ENCODE measurements at places on chromosomes 3 and 15.

- DNase-seq: no peak
Measured at GRCh38 chr15:38557921-38558320, 6.7 kb downstream of the RASGRP1 start.

GRCh38 chr3:71850654-71851053 lies 65.7 kb upstream of the PROK2 start:
- no peak for DNase-seq

DNA sequence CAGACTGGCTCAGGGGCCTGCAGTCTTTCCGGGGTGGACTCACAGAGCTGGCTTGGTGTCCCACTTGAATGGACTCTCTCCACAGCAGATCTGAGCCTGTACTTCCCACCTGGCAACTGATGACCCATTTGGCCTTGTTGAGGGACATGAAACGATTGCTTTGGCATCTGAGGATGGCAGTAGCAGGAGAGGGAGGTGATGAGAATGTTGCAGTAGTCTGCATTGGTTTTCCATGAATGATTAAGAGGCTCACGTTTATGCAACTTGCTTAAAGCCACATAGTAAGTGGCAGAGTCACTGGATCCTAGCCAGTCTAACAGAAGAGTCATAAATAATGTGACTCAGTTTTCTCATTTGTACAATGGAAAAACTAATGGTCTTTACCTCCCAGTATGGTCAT lies 21.9 kb downstream of the IL20RB start:
- DNase-seq: no peak

- no peak for DNase-seq
Measured at GRCh38 chr3:110680450-110680849, 391.2 kb upstream of the NECTIN3 start.

DNA sequence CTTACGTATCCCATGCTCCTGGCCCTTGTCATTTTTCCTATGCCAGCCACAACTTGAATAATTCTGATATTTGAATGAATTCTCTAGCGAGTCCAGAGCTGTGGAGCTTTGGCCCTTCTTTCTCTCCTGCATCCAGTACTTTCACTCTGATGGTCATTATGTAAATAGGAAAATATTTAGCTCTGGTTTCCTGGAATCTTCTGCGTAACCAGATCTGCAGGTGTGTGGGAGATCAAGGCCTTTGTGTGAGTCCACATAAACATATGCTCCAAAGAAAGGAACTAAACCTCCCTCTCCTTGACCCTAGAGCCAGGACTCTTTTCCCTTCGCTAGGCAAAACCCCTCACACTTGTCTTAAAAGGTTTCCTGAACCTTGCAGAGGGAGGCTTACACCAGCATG lies 132.5 kb upstream of the THBS1 start:
- no peak for DNase-seq

Data from GDM1 (cell line).